T-helper 2 cell (primary cell): ENCODE measurements at places on chromosomes 5 and 9.

DNA sequence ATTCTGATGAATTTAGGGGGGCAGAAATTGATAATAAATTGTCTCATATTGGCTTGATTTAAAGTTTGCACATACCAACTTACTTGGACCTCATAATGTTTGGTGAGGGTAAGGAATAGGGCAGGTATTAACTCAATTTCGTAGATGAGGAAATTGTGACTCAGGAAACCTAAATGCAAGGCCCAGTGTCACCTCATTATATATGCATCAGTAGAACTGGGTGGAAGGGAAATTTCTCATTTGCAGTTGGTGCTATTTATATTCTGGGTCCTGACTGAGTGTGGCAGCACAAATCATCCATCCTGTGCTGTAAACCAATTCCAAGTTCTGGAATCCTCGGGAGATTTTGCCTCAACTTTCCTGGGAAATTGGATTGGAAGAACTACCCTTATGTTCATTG is 103.0 kb downstream of the SPATA31D1 start:
- no peak for DNase-seq

- DNase-seq, result no peak
These were observed 441.6 kb downstream of the CETN3 start for GRCh38 chr5:89967771-89968444.

GRCh38 chr9:132571806-132572600 is 10.4 kb upstream of the BARHL1 start:
- DNase-seq, result no peak

- DNase-seq, result no peak
These were observed 465.5 kb downstream of the DNAH5 start for GRCh38 chr5:13478831-13479465.

DNA sequence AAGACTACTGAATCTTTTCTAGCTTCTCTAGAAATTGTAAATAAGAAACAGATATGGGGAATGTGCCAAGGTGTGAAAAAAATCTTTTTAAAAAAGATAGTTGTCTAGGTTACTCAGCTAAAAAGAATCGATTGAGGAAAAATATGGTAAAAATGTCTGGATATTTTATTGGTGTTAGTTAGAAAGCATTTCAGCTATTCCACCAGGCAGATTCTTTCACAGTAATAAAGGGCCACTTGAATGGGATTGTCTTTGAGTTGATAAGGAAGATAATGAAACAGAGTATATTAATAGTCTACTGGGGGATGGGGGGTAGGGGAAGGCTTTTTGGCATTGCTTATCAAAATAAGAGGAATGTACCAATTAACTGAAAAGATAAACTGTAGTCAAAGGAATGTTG is 51.9 kb downstream of the SLIT3 start:
- no peak for DNase-seq
